Right hindlimb (tissue), 1 donor: ENCODE measurements at places on chromosomes 16 and 17.

- peak; percentile 97 for DNase-seq
These were observed at the start of gene NMRAL1 for GRCh38 chr16:4474192-4474961. Gene NMRAL1, minus strand, starts transcription at chr16:4474625. Its CDS starts 493 bp downstream, at chr16:4474132.

DNA sequence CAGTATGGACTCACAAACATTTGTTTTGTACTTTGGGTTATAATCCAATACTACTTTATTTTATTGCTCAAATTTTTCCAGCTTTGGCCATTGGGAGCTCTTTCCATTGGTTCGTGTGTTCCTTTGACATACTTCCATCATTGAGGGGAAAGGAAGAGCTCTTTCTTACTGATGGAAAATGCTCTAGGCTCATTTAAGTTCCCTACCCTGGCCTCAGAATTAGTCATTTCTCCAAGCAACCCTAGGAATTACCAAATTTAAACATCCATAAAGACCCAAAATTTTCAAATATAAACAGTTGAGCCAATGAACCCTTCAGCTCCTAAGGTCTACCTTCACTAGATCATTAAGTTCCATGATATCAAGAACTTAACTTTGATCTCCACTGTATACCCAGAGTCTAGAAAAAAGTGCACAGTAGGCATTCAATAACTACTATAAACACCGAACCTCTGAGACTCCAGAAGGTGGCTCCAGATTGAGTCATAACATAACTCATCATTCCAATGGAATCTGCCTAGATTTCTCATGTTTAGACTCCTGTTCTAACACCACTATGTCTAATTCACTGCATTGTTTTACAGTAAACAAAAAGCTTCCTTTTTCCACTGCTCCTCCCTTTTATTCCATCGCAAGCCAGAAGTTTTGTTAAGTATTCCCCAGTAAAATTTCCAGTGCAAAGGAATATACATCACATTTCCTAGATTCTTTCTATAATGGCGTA, 39.0 kb downstream of the SMURF2 start:
- no peak for DNase-seq

- peak; percentile 73 for DNase-seq
These were observed 9.4 kb downstream of the THRA start for GRCh38 chr17:40072040-40072734.

GRCh38 chr17:61203671-61204131, 195.9 kb upstream of the TBX2 start:
- DNase-seq, result no peak

- DNase-seq, result no peak
These were observed 204.8 kb upstream of the CHMP6 start for GRCh38 chr17:80786887-80787286.

DNA sequence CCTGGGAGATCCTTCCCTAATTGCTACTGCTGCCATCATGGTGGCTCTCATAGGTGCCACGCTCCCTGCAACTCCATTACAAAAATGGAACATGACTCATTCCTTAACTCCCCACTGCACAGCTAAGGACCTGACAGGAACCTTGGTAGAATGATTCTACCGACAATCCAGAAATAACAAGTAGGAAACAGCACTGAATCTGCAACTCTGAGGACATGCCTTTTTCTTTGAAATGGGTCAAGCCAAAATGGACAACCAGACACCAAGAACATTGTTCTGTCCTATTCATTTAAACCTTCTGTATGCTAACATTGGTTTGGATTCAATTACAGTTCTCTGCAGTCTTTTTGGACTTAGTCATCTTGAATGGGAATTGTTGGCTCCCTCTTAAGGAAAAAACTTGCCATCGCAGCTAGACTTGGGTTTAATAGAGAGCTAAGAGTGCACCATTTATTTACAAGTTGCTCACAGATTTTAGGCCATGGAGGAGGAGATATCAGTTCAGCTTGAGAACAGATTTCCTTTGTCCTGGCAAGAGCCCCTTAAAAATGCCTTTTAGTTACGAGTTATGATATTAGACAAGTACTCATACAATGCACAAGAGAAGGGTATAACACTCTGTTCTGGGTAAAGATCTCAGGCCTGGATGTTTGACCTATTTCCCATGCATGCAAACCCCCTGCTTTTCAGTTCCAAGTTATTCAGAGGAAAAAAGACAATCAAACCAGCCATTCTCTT, 20.9 kb upstream of the NSRP1 start:
- DNase-seq, result no peak
